Stimulated activated CD8-positive, alpha-beta memory T cell treated with anti-CD3 and anti-CD28 coated beads, Interleukin-7, amount 100 ng/mL, for 48 hours (primary cell): ENCODE measurements at places on chromosomes 2 and 18.

DNA sequence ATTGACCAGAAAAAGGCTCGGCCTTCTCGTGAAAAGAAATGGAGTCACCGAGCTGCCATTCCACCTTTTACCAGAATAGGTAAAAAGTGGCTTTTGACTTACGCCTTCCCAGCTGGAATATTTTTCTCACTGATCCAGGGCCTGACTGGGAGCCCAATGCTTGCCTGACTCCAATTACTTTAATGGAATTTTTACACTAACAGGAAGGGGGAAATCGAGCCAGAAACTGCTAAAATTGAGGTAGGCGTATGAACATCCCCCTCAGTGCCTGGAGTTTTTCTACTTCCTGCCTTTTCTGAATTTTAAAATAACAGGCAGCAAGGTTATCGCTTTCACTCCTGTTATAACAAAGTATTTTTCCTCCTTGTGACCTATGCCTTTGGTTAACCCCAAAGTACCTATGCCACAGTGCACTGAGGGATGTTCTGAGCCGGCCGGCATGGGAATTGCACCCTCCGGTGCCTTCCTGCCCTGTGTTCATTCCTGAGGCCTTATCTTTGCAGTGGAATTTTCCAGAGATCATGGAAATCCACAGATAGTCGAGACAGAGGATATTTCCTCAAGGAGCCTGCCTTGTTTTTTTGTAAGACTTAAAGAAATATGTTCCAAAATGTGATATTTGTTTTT, 18.3 kb upstream of the RPL31 start:
- no peak for DNase-seq

DNA sequence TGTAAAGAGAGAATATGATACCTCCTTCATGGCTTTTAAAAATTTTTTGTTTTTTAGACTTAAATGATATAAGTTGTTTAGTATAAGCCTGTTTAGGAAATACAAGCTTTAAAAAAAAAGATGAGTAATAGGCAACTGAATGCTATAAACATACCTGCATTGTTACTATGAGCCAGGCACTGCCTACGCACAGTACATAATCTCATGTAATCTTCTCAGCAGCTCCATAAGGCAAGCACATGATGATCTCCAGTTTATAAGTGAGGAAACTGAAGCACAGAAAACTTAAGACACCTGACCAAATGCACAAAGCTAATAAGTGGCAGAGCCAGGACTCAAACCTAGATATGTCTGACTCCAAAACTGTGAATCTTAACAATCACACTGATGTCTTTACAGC, 156.3 kb upstream of the SLC1A4 start:
- no peak for DNase-seq

GRCh38 chr2:109244750-109245382, 115.9 kb downstream of the SH3RF3 start:
- DNase-seq, result no peak

- no peak for DNase-seq
Measured at GRCh38 chr2:239763433-239764097, 261.6 kb downstream of the NDUFA10 start.

- no peak for DNase-seq
Measured at GRCh38 chr2:58574873-58575272, 333.7 kb upstream of the FANCL start.

DNA sequence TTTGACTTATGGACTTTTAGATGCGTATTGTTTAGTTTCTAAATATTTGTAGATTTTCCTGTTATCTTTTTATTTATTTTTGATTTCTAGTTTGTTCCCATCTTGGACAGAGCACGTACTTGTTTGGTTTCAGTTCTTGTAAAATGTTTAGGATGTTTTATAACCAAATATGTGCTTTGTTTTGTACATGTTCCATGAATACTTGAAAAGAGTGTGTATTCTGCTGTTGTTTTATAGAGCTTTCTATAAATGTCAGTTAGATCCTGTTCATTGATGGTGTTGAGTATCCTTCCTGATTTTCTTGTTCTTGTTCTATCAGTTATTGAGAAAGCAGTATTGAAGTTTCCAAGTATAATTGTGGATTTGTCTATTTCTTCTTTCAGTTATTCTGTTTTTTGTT, 21.1 kb downstream of the VWA3B start:
- no peak for DNase-seq

DNA sequence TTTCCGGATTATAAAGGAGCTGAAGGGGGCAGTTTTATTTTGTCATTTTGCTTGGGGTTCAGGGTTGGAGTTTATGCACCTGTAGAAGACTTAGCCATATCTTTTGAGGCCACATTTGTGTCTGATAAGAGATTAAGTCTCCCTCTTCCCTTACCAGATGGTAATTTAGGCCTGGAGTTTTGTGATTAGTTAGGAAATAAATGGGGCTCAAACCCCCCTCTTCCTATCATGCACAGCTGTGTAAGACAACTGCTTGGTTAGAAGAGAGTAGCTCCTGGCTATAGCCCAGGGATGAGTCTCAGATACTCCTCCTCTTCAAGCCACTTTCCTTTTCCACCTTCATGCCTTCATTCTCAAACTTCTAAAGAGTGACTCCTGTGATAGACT, 802 bp upstream of the SAP130 start:
- DNase-seq, result no peak
